ENCODE measurements at places on chromosomes 13 and 19. TPM values are rescaled to one million over a fixed set of nuclear protein-coding genes. Genes with fewer than 3 reads are reported as not detected.

IL12RB1 gene
- 7.0 TPM for polyA plus RNA-seq

DNA sequence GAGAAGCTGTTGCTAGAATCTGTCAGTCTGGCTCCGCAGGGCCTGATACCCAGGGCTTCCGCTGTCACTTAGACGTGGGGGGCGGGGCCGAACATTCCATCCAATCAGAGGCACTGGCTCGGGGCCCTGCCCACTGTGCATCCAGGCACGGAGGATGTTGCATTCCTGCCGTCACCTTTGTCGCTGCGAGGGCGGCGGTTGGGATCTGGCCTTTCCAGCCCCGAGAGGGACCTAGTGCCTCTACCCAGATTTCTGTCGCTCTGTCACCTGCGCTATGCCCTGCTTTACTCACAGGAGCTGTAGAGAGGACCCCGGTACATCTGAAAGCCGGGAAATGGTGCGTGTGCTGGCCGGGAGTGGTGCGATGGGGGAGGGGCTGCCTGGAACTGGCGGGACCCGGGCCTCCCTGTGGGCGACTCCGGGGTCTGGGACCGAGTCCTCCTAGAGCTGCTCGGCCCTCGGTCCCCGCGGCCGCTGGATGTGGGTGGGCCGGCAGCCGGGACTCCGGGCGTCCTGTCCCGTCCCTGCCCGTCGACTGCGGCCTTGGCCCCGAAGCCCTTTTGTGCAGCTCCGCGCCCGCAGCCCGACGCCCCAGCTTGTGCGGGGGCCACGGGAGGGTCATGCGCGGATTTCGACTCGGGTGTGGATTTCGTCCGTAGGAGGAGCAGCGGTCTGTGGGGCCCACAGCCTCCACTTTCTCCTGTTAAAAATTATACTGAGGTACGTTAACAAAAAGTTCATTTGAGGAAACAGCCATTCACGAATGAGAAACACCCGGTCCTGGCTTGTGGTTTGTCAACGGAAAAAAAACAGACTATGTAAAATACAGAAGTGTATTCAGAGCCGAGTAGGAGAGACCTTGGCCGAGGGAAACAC, at the start of gene ZNF439:
ZNF439 (plus strand) TSS at position 133 of the 876 bp plus-strand sequence; CDS start at position 275, 142 bp downstream.
- DNase-seq, result peak; percentile 90

- DNase-seq, result no peak
Observed at GRCh38 chr19:7679771-7680605, 645 bp upstream of the TRAPPC5 start.

ZNF560 gene
- polyA plus RNA-seq, result not detected

DNA sequence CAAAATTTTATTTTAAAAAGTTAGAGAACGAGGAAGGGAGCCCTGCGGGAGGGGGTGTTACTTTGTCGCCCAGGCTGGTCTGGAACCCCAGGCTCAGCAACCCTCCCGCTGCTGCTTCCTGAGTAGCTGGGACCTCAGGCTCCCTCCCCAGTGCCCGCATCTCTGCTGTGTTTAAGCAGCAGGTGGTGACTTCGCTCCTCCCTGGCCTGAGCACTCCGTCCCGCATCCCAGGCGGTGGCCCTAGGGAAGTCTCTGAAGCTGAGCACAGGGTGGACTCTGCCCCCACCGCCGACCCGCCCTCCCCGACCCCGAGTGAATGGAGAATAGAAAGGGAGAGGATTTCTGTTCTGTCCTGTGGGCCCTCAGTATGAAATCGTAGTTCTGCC, 30.5 kb downstream of the ZNF701 start:
- DNase-seq, result no peak

DNA sequence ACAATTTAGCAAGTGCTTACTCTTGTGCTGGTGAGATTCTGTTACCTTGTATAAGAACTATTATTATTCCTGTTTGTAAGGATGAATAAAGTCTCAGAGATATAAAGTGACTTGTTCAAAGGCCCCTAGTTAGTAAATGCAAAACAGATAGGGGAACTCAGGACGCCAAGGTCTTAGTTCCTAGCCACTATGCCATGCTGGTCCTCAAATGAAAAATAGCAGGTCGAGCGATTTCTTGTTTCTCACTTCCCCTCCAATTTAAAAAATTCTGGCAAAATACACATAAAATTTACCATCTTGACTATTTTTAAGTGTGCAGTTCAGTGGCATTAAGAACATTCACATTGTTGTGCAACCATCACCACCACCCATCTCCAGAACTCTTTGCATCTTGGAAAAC, 1.1 kb downstream of the TECR start:
- DNase-seq, result no peak

PSG1 gene
- polyA plus RNA-seq, result not detected

KLK2 gene
- polyA plus RNA-seq, result not detected

DNA sequence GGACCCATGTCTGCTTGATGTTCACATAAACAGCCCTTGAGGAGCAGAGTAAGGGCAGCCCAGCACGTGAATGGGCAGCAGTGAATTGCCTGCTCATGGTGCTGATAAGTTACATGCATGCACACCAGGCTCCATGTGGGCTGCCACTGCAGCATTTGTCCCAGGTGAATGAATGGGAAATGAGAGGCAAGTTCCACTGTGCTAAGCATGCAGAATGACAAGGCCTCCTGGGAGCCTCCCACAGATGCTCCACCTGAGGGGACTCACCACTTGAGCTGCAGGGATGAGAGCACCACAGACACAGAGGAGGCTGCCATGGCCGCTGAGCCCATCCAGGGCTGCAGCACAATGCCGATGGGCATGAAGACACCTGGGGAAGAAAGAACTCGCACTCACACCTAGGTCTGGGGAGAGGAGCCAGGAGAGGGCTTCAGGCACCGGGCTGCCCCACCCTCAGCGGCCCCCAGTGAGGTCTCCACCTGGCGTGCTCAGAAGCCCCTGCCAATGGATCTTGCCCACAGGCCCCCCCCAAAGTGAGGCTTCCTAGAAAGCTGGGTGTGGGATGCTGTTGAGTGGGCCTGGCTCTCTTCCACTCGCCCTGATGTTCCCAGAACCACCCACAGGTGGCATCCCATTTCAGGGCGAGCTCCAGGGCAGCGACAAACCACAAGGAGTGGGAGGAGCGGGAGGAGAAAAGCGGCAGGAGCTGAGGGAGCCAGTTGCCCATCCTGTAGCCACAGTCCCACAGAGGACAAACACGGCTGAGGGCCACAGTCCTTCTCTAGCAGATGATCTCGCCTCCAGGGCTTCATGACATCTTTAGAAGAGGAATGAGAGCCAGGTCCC, 73.8 kb downstream of the CCDC70 start:
- DNase-seq, result no peak
